Activated T-helper 17 cell treated with anti-CD3 and anti-CD28 coated beads, Interleukin-2, amount 50 U/mL, for 72 hours (primary cell): ENCODE measurements at places on chromosomes 11 and 22.

DNA sequence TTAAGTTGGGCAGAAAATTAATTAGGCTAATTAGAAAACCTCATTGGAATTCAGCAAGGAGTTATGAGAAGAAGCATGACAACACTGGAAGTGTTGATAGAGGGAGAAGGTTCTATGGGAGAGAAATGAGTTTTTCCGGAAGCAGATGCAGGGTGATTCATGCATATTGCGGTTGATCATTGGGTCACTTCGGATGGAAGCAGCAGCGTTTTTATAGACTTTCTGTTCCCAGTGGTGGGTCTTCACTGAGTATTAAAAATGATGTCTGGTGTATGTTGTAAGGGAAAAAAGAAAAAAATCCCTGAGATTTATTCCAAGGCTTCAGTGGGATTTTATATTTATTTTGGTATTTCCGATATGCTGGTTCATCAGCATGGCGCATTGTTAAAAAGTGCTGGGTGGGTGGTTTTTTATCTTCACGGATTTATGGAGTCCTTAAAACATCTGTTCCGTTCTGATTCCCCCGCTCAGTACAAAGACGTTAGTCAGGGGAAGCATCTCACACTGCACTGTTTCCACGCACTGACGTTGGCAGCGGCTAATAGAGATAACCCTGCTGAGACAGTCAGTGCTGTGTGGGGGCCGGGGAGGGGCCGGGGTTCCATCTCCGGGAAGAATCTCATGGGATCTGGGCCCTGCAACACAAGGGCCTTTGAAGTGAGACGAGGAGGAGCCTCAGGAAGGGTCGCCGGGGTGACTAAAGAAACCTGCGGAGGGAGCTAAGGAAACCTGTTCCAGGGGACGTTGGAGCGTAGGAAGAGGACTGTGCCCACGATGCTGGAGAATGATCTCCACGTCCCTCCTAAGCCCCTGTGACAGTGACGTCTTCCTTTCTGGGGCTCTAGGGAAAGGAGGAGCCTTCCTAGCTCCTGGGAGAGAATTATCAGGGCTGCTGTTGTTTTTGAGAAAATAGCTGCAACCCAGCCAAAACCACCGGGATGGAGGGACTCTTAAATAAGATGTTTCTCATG lies 390.0 kb downstream of the NTM start:
- H3K27ac ChIP-seq, result no peak overlapping the region
- no peaks in the 10 kb centered on the region for H3K4me1 ChIP-seq
- ATAC-seq, result no peak
- peaks cover 4% of the 10 kb centered on the region for H3K27me3 ChIP-seq
- H3K4me3 ChIP-seq, result no peak overlapping the region
- no peaks in the 10 kb centered on the region for H3K36me3 ChIP-seq

DNA sequence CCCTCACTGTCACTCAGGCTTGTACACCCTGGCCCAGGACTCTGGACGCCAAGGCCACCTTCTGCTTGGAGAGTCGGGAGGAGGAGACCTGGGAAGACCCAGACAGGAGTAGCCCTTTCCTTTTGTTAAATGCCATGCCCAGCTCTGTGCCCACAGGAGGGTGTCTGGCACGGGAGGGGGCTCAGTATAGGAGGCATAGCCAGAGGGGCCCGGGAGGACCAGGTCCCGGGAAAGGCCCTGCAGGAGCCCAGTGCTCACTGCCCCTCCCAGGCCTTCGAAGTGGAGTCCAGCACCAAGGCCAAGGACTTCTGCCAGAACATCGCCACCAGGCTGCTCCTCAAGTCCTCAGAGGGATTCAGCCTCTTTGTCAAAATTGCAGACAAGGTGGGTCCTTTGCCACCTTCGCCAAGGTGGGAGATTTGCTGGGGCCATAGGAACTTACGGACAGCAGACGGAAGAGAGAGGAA lies 79.0 kb downstream of the MYO7A start:
- H3K4me3 ChIP-seq, result no peak overlapping the region
- no peak overlapping the region for H3K27ac ChIP-seq
- H3K36me3 ChIP-seq, result no peaks in the 10 kb centered on the region
- ATAC-seq, result no peak
- H3K27me3 ChIP-seq, result no peaks in the 10 kb centered on the region

DNA sequence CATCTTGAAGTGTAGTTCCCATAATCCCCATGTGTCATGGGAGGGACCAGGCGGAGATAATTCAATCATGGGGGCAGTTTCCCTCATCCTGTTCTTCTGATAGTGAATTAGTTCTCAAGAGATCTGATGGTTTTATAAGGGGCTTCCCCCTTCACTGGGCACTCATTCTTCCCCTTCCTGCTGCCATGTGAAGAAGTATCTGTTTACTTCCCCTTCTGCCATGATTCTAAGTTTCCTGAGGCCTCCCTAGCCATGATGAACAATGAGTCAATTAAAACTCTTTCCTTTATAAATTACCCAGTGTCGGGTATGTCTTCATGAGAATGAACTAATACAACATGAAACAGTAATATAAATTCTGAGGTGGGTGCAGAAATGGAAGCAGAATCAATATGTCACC lies 12.1 kb upstream of the SPTBN2 start:
- no peaks in the 10 kb centered on the region for H3K36me3 ChIP-seq
- H3K4me3 ChIP-seq, result no peak overlapping the region
- ATAC-seq, result no peak
- H3K27me3 ChIP-seq, result no peaks in the 10 kb centered on the region
- no peaks in the 10 kb centered on the region for H3K4me1 ChIP-seq

- no peaks in the 10 kb centered on the region for H3K4me1 ChIP-seq
- no peaks in the 10 kb centered on the region for H3K36me3 ChIP-seq
- peaks cover 9% of the 10 kb centered on the region for H3K27me3 ChIP-seq
- no peak overlapping the region for H3K27ac ChIP-seq
- ATAC-seq, result no peak
These were observed 87.1 kb downstream of the ADAMTS15 start for GRCh38 chr11:130535520-130535919.

DNA sequence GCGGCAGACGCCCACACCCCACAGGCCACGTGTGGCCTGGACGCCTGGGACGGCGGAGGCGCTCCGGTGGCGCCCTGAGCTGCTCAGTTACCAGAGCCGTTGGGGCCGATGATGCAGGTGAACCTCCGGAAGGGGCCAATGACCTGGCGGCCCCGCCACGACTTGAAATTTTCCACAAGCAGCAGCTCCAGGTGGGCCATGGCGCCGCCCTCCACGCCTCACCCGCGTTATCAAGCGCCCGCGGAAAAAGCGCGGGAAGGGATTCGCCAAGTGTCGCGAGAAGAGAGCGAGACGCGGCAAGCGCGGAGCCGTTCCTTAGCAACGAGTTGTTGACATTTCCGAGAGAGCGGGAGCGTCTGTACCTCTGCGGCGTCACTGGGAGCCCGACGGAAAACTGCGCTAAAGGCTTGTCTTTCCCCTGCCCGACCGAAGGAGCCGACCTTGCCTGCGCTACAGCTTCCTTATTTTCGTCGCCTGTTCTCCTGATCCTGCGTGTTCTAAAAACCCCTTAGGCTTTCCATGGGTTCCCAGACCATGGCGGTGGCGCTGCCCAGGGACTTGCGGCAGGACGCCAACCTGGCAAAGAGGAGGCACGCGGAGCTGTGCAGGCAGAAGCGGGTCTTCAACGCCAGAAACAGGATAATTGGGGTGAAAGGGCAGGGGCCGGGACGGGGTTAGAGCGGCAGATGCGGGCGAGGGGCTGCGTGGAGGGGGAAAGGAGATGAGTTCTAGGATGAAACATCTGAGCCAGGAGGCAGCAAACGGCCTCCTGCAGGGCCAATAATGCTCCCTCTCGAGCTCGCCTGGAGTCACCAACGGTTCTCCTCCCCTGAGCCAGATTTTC lies at the start of the genes RIBC2 and SMC1B:
Gene RIBC2 (plus strand): TSS at position 326 of the 844 bp plus-strand sequence. CDS start 194 bp downstream, at position 520.
Gene SMC1B (minus strand): TSS at position 232 of the 844 bp plus-strand sequence. CDS start 32 bp downstream, at position 200.
- H3K36me3 ChIP-seq, result peaks cover 7% of the 10 kb centered on the region
- H3K4me3 ChIP-seq, result peak within 1 kb of the TSS; percentile 91
- peak; percentile 97 for ATAC-seq
- no peaks in the 10 kb centered on the region for H3K27me3 ChIP-seq
- H3K4me1 ChIP-seq, result peaks cover 5% of the 10 kb centered on the region

DNA sequence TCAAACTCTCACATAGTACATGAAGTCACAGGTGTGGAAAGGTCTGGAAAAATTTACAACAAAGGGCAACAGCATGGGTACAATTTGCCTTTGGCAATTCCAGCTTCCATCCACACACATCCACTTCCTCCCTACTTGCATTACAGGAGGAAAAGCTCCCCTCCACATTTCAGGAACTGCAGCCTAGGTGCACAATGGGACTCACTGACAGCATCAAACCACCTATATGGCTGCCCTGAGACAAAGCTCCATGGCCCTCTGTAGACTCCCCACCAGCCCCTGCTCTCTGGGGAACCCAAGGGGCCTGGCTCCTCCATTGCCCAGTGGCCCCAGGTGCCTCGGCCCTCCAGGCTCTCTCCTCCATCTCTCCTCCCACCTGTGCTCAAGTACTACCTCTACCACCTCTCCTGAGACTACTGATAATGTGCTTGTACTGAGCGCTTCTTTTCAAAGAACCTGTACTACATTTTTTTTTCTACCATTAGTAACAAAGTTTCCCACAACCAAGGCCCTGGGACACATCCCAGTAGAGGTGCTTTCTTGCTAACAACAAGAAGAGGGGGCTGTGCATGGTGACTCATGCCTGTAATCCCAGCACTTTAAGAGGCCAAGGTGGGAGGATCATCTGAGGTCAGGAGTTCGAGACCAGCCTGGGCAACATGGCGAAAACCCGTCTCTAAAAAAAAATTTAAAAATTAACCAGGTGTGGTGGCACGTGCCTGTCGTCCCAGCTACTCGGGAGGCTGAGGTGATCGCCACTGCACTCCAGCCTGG lies 4.9 kb downstream of the YPEL1 start:
- H3K27me3 ChIP-seq, result no peaks in the 10 kb centered on the region
- ATAC-seq, result no peak
- peaks cover 16% of the 10 kb centered on the region for H3K4me1 ChIP-seq
- no peak overlapping the region for H3K27ac ChIP-seq

DNA sequence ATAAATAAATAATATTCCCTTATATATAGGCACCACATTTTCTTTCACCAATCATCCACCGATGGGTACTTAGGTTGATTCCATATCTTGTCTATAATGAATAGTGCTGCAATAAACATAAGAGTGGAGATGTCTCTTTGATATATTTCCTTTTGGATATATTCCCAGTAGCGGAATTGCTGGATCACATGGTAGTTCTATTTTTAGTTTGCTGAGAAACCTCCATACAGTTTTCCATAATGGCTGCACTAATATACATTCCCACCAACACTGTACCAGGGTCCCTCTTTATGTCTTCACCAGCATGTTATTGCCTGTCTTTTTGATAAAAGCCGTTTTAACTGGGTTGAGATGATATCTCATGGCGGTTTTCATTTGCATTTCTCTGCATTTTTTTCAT lies 23.6 kb downstream of the PAMR1 start:
- H3K4me1 ChIP-seq, result no peaks in the 10 kb centered on the region
- peaks cover 3% of the 10 kb centered on the region for H3K27me3 ChIP-seq
- ATAC-seq, result no peak

GRCh38 chr11:62370743-62371440 lies 33.6 kb downstream of the ASRGL1 start:
- peak; percentile 92 for ATAC-seq
- no peaks in the 10 kb centered on the region for H3K36me3 ChIP-seq
- no peaks in the 10 kb centered on the region for H3K4me1 ChIP-seq
- no peaks in the 10 kb centered on the region for H3K27me3 ChIP-seq

DNA sequence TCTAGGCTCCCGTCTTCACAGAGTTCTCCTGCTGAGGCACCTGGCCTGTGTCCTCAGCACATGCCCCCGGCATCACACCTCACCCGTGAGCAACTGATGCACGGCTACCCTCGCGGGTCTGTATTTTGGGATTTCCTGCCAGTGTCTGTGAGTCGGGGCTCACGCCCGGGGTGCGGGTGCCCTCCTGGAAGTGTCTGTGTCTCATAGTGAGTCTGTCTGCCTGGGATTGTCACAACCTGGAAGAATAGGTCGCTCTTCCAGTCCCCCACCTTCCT lies 11.4 kb downstream of the BRSK2 start:
- H3K4me1 ChIP-seq, result no peaks in the 10 kb centered on the region
- H3K27me3 ChIP-seq, result no peaks in the 10 kb centered on the region
- no peaks in the 10 kb centered on the region for H3K36me3 ChIP-seq
- ATAC-seq, result no peak

GRCh38 chr22:26722159-26722558 lies 64.8 kb downstream of the MIAT start:
- H3K4me3 ChIP-seq, result no peak overlapping the region
- H3K27ac ChIP-seq, result peak overlapping the region; percentile 34
- no peaks in the 10 kb centered on the region for H3K27me3 ChIP-seq
- no peak for ATAC-seq
- H3K4me1 ChIP-seq, result peaks cover 5% of the 10 kb centered on the region

- no peaks in the 10 kb centered on the region for H3K4me1 ChIP-seq
- no peak overlapping the region for H3K27ac ChIP-seq
These were observed 191.6 kb upstream of the PGR start for GRCh38 chr11:101321222-101321621.

- peak overlapping the region; percentile 47 for H3K4me3 ChIP-seq
- no peak for ATAC-seq
- peaks cover 91% of the 10 kb centered on the region for H3K36me3 ChIP-seq
- no peaks in the 10 kb centered on the region for H3K27me3 ChIP-seq
- H3K27ac ChIP-seq, result peak overlapping the region; percentile 42
These were observed 1.4 kb upstream of the MTA2 start for GRCh38 chr11:62603072-62603408.

- ATAC-seq, result no peak
- H3K27me3 ChIP-seq, result peaks cover 15% of the 10 kb centered on the region
- no peak overlapping the region for H3K27ac ChIP-seq
- H3K4me1 ChIP-seq, result no peaks in the 10 kb centered on the region
These were observed 11.4 kb downstream of the NCAM1 start for GRCh38 chr11:112972399-112973145.

DNA sequence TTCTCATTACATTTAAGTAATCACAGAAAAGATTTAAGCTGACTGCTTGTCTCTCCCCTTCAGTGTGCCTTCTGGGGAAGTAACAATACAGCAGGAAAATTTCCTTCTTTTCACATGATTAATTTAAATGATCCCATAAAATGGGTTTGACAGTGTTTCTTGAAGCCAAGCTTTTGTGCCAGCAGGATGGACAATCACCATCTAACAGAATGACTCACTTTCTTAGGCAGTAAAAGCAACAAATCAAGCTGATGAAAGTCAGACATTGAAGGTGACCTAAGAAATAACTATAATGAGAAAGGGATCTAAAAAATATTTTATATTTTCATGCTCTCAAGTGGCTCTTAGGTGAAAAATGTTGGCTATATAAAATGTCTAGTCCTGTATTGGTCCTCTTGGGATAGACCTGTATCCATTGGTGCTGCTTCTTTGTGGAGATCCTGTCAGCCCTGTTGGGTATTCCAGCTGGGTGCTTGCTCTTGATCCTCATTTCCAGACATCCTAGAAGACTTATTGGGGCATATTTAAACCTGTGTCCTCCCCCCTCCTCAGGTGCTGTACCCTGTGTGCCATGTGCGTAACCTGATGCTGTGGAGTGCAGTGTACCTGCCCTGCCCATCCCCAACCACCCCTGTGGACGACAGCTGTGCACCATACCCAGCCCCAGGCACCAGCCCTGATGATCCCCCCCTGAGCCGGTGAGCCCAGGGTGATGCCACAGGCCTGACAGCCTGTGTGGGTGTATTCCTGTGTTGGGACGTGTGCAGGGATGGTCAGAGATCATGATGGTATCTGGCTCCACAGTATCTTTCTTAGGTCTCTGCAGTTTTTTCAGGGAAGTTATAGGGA lies 62.7 kb upstream of the HORMAD2 start:
- ATAC-seq, result no peak
- H3K27ac ChIP-seq, result no peak overlapping the region
- no peaks in the 10 kb centered on the region for H3K4me1 ChIP-seq
- no peaks in the 10 kb centered on the region for H3K27me3 ChIP-seq
- no peak overlapping the region for H3K4me3 ChIP-seq
